Stimulated activated CD4-positive, alpha-beta T cell treated with anti-CD3 and anti-CD28 coated beads, Interleukin-15, amount 100 ng/mL, for 48 hours (primary cell): ENCODE measurements at places on chromosomes 5 and 9.

DNA sequence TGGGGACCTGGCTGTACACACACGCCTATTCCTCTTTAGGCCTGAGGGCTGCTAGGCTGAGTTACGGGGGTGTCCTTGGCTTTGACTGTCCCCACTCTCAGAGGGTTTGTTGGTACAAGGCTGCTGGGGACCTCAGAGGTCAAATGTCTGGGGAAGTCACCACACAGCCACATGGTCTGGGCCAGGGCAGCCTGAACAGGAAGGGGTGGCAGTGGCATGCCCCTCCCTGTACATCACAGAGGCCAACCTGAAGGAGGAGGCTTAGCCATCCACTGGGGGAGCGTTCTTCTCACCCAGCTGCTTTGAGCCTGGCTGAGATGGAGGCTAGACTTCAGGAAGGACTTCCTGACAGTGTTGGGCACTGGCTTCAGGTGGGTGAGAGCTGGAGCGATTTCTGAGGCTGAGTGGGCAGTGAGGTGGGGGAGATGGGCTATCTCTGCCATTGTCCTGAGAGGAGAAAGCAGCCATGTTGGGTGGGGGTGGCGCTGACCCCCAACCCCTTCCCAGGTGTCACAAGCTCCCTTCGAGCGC is 36.3 kb downstream of the CXXC5 start:
- DNase-seq, result no peak

DNA sequence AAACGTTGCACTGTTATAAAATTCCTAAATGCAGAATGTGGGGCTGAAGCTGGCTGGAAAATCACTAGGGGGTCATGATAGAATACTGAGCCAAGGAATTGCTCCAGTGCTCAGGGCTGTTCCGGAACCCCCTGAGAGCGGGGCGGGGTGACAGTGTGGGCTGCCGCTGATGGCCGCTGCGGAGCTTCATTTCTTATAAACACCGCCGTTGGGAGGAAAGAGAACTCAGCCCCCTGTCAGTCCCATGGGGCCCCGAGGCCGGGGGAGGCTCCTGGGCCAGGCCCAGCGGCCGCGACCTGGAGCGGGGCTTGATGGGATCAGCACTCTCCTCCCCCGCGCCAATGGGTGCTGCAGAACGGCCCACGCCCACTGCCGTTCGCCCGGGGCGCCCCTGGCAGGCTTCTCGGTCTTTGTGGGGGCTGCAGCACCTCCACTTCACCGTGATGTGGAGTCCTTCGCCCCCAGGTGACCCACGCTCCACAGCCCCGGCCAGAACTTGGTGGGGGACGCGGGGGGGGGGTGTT is 5.2 kb upstream of the IRF1 start:
- peak; percentile 61 for DNase-seq

DNA sequence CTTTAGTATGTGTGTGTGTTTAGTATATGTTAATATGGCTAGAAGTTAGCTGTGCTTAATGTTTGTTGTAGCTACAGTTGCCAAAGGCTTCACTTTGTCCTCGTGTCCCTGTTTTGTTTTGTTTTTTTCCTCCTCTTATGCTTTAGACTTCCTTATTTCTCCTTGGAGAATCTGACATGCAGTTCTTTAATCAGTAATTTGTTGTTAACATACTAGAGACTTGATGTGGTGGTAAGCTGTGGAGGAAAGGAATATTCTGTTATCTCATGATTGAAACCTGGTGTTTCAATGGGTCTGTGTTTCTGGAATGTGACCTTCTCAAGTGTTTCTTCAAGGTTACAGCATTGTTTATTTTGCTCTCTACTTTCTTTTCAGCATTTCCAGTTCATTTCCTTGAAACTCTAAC is 515.6 kb upstream of the ST8SIA4 start:
- no peak for DNase-seq

GRCh38 chr5:112958093-112959088 is 18.2 kb upstream of the DCP2 start:
- no peak for DNase-seq

- DNase-seq, result no peak
Measured at GRCh38 chr5:155898284-155898683, 428.7 kb upstream of the SGCD start.

- DNase-seq, result no peak
Measured at GRCh38 chr5:125311743-125312142, 565.3 kb upstream of the ZNF608 start.

- DNase-seq, result no peak
Measured at GRCh38 chr5:153158608-153159007, 331.9 kb upstream of the GRIA1 start.

GRCh38 chr5:9059920-9060691 is 485.8 kb downstream of the SEMA5A start:
- no peak for DNase-seq

DNA sequence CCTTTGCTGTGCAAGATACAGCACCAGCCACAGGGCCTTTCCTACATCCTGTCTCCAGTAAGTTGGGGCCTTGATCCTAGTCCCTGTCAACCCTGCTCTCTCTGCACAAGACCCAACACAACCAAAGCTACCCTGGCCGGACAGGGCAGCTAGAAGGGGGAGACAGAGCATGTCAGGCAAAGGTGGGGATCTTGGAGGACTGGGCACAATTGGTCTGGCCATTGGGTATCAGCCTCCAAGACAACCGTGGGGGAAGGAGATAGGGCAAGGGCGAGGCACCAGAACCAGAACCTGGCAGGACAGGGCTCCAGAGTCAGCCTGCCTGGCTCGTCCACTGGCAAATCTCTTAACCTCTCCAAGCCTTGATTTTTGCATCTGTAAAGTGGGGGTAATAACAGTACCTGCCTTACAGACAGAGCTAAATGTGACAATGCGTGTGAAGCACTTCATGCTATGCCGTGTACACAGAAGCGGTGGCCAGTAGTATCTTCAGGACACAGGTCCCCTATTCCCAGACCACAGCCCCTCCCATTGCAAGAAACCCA is 51.6 kb upstream of the CDKN2AIPNL start:
- DNase-seq, result no peak

GRCh38 chr5:172695232-172696054 is 54.4 kb downstream of the NEURL1B start:
- DNase-seq, result no peak

- DNase-seq, result no peak
Measured at GRCh38 chr5:56190497-56190896, 42.6 kb downstream of the ANKRD55 start.

GRCh38 chr5:132203464-132203818 is 24.2 kb downstream of the P4HA2 start:
- no peak for DNase-seq

DNA sequence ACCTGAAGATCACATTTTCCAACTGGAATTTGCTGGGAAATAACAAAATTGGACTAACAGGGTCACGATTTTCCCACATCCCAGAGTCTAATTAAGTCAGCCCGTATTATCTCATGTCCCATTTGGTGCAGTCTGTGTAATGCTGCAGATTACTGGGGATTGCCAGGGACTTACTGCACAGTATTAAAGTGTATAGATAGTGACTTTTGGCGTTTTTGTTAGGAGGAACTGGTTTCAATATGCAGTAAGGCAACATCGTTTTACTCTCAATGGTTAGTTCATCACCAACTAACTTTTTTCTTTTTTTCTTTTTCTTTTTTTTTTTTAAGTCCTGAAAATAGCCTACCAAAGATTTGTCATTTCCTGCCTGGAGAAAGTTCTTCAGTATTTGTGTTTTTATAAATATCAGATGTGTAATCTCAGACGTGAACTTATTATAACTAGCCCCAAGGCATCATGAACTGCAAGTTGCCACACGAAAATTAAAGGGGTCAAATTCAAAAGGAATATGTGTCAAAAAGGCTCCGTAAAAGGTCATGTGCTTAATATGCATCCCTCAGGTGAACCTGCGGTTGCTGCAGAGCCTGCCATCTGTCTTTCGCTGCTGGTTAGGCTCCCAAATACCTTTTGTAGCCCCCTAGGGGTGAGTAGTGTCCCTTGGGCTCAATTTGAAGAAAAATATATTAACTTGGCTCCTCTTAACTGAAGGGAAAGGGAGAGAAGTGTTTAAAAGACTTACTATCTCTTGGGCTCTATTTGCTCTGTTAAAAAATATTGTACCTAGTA is 176.7 kb upstream of the ADAMTSL1 start:
- no peak for DNase-seq

DNA sequence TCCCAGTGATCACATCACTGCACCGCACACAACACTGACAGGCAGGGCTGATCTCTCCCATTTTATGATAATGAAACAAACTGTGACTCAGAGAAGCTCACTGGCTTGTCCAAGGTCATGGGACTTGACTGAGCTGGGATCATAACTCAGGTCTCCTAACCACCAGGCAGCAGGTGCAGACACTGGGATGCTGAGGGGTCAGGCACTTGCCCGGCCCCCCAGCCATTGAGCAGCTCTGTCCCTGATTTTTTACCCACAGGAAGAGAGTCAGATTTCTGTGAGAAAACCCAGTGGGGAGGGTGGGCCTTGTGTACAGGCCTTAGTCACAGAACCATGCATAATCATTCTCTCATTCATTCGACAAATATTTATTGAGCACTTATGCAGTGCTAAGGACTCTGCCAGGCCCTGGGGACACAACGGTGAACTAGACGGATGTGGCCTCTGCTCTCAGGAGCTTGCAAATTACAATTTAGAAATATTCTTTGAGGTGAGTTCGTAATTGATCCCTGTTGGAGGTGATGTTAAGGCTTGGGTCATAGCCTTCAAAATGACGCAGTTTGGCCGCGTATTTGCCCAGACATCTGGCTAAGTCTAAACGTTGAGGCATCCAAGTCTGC is 54.5 kb upstream of the TGFBR1 start:
- no peak for DNase-seq

- no peak for DNase-seq
Measured at GRCh38 chr5:174970502-174970901, 246.1 kb downstream of the MSX2 start.

DNA sequence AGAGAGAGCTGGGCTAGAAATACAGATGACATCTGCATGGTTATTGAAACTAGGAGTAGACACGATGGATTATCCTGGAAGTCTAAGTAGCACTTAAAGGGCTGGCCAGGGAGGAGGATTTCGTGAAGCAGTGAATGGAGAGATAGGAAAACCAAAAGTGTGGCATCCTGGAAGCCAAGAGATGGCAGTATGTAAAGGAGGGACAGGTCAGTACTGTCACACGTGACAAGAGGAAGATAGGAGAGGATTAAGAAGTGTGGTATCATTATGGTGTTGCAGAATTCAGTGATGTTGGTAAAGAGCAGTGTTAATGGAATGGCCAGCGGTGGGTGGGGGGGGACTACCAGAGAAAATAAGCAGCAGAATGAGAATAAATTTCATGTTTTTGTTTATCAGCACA is 11.7 kb downstream of the RAD23B start:
- DNase-seq, result no peak

DNA sequence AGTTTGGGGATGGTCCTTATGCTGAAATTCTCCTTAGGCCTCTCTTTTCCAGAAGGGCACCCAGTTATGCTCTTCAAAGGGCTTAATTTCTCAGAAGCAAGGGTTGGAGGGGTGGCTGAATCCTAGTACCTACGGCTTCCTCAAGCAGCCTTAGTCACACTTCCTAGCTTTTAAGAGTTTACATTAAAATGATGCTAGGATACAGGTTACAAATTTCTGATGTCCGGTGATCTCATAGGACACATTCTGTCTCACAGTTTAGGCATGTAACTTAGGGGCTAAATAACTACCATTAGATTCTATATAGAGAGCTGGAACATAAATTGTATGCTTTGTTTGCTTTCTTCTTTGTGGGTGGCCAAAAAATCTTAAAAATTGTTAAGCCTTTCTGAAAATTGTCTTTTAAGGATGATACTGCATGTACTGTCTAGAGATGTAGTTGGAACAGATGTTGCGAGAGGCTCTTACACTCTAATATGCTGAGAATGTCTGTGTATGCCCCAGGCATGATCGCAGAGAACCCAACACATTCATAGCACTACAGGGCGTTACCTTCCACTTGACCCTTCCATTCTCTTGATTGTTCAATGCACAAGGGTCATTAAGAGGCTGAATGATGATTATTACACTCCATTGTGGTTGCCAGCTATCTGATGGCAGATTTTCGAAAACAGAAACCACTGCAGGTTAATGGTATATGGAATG is 139.1 kb downstream of the TMEM38B start:
- DNase-seq, result no peak

DNA sequence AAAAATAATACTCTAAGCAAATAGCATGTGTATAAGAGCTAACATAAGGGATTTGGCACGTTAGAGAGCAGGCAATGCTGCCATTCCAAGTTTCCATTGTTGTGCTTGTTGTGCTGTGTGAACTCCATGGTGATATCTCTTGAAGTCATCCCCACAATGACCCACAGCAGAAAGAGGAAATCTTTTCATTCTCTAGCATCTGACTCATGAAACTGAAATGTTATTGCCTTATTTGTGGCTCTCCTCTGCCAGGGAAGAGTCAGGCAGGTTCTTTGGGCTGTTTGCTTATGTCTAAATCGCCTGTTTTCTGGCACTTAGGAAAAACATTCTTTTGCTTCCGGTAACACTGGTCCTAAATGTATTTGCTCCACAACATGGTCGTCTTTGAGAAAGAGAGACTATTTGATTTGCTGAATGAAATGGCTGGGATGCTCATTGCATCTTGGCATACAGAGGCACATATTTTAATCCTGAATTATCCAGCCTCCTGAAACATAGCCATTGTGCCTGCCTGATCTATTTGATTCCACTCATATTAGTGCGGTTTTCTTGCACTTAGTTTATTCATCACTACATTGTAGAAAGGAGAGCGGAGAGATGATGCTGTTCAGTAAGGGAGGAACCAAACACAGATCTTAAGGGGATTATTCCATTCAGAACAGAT is 188.8 kb downstream of the CSNK1G3 start:
- no peak for DNase-seq

GRCh38 chr5:122200450-122200849 is 71.1 kb downstream of the ZNF474 start:
- DNase-seq, result no peak

DNA sequence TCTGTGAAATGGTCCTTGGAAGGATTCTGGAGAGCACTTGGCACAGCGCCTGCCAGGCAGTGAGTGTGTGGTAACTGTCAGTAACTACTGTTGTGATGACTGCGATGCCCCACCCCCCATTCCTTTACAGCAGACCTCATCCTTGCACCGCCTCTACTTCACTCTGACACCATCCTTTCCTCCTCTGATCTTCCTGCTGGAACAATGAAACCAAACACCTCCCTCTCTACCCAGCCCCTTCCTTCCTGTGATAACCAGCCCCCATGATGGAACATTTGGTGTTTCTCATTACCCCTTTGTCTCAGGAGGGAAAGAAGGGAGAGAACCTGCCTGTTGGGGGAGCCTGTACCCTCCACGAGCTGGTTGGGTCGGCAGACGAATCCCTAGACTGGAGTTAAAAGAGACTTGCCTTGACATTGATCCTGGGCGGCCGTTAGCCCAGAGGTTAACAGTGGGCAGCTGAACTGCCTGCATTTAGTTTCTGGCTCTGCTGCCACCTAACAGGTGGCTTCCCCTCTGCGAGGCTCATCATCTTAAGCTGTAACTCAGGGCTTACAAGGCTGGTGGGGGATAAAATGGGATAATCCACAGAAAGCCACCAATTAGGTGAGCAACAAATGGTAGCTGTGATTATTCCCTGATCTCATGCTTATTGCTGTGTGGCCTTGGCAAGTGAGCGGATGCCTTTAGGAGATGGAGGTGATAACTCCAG is 34.2 kb upstream of the GRPEL2 start:
- no peak for DNase-seq

DNA sequence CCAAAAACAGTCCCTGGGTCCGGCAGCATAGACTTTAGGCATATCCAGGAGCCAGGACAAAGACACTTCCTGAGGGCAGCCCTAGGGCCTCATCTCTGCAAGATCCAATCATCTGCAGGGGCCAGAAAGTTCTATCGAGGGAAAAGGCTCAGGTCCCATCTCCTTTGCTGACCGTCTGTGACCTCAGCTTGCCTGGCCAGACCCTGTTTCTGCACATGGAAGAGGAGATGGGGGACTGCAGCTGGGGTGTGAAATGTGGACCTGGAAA is 51.0 kb upstream of the FCN1 start:
- no peak for DNase-seq
